ENCODE measurements at places on chromosomes 6 and 20.

DNA sequence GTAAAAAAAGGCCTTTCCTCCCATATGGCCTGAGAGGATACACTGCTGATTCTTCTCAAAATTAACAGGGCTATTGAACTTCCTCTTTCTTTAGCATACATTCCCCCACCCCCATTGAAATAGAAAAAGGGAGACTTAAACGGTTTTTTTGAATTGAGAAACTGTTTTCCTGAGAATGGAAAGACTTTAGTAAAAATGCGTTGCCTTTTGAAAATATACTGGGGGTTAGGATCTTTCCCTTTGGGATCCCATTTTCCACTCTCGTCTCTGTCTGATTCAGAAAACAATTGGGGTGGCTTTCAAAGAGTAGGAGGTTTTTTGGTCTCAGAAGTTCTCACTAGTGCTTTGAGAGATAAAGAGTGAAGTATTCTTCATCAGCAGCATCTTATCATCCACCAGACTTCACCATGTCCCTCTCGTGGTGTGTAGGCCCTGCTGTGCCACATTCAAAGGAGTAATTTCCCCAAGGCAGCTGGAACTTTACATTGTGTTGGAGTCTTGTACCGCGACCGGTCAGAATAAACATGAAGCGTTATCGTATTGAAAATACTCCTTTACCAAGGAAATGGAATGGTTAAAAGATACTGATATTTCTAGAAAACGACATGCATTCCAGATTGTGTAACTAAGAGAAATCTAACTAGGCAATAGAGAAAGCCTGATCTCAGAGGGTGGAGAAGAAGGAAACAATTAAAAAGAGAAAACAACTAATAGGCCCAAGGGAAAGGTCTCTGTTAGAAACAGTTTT lies 10.6 kb downstream of the MYB start:
- no peak for DNase-seq

GRCh38 chr20:46710153-46710913 lies 884 bp downstream of the SLC2A10 start:
- no peak for DNase-seq

DNA sequence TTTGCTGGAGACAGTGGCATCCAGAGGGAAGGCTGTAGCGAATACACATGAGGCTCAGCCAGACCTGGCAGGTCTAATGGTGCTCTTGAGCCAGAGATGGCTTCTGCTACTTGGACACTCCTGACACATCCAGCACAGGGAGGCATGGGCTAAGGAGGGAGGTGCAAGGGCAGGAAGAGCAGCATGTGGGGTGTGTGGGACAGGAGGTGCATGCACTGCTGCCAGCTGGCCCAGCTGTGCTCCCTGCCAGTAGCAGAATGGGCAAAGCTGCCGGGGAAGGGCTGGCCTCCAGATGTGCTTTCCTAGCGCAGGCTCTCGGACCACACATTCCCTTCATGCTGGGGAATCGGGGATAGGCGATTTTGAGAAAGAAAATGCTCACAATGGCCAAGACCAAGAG lies 309.2 kb downstream of the CDC5L start:
- no peak for DNase-seq

DNA sequence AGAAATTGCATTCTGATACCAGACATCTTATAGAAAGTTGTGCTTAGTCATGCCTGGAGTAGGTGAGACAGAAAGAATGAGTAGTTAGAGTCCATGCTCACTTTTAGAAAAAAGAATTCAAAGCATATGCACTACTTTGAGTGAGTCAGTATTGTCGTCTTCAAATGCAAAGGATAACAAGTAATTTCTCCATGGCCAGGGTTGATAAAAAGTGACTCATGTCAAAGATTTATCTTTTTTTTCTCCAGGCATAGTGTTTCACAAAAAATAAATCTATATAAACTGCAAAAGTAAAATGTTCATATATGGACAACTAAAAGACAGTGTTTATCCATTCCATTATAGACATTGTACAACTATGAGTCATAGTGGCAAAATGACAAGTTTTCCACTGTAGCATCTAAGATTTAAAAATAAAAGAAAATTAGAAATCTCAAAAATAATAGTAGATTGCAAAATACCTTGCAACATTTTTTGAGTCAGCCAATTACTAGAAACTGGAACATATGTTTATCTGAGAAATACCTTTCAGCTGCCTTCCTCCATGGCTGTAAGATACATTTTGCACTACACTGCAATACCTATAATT lies 329.6 kb downstream of the GRIK2 start:
- DNase-seq = no peak

- no peak for DNase-seq
Measured at GRCh38 chr6:4675121-4675520, 101.1 kb upstream of the CDYL start.

- DNase-seq = no peak
Measured at GRCh38 chr6:27830212-27830599, 82.0 kb downstream of the OR2B2 start.

DNA sequence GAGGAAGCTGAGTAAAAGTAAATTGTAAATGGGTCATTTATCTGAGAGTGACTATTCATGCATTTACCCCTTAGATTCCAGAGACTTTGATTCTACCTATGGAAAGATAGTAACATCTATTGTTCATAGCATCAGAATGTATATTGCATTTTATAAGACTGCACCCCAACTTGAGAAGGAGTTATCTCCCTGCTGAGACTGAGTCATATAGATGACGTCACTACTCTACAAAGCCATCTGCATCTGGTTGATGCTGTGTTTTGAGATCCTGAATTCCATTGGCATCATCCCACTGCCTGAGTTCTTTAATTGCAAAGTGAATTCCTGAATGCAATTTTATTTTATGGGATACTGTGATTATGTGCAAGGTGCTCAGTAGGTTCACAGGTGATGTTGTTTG lies 444.0 kb upstream of the SLC35B3 start:
- no peak for DNase-seq

DNA sequence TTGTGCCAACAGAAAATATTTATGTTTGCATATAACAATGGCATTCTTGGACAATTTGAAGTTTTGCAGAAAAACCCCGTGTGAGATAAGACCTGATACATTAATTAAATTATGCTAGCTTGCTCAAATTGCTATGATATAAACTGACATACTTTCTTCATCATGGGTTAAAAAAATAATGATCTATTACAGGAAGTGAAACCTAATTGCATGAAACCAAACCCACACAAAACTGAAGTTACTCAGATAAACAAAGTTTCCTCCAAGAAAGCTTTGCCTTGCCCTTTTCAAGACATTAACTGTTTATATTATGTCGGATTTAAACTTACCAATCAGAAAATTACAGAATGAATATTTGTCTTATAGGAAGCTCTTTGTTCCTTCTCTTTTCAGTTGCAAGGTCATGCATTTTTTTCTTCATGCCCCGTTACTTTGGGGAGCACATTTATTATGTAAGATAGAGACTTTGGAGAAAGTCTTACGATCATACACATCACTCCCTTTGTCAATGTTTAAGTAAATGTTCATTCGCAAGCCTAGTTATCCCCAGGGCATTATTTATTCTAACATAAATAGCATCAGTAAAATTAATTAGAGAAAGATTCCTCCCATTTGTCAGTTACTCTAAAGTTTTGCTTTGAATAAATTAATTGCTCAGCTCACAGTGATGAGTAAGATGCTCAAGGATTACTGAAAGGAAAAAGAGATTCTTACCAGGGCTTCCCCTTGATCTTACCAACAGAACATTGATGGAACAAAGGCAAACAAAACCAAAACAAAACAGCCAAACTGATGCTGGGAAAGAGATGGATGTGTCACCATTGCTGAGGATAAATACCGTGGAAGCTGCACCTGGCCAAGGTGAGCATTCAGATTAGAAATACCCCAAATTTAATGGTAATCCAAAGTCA lies 14.8 kb upstream of the TMEM244 start:
- no peak for DNase-seq

- DNase-seq = no peak
Measured at GRCh38 chr6:105568142-105568541, 165.3 kb upstream of the PREP start.

- DNase-seq = no peak
Measured at GRCh38 chr6:163716690-163717089, 302.2 kb downstream of the QKI start.

DNA sequence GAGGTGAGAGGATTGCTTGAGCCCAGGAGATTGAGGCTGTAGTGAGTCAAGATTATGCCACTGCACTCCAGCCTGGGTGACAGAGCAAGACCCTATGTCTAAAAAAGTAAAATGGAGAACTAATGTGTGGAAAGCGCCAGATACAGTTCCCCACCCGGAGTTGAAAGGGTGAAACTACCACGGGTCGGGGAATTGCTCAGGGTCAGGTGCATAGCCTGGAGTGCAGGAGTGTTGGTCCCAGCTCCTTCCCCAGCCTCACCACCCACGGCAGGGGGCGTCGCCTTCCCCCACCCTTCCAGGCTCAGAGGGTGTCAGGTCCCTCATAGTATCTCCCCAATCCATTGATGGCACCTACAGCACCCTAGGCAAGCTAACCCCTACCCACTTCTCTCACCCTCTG lies 26.1 kb downstream of the C20orf203 start:
- DNase-seq = no peak

DNA sequence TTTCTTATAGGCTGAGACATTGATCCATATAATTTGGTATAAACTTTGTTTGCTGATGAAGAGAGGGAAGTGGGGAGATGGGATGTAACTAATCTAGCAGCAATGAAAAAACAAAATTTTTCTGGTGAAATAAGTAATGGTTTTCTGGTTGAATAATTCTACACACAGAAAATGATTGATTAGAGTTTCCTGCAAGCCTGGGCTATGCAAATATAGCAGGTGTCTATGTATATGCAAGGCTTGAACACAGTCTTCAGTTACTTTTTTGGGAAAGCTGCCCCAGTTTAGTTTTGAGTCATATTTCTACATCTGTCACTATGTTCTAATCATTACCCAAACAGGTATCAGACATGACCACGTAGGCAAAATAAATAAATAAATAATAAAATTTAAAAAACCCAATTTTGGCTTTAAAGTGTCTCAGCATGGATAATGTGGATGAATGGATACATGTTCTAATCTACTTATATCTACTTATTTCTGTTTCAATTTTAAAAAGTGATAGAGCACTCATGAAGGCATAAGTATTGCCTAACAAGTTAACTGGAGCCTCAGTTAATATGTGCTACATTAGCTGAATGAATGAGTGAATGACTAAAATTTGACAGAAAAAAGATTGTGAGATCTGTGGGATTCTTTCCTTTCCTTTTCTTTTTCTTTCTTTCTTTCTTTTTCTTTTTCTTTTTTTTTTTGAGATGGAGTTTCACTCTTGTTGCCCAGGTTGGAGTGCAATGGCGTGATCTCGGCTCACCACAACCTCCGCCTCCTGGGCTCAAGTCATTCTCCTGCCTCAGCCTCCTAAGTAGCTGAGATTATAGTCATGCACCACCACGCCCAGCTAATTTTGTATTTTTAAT lies 37.2 kb upstream of the TFB1M start:
- no peak for DNase-seq

GRCh38 chr6:155040154-155040553 lies 45.0 kb downstream of the TIAM2 start:
- no peak for DNase-seq
